ENCODE measurements at places on chromosomes 5 and 9.
A peak's percentile ranks its signal among the peaks of the same experiment; 100 is the strongest.

GRCh38 chr9:113872485-113873143 lies 3.5 kb upstream of the ZNF618 start:
- DNase-seq, result no peak

GRCh38 chr5:122252319-122252718 lies 59.7 kb upstream of the SNCAIP start:
- no peak for DNase-seq

GRCh38 chr5:38739011-38739704 lies 106.7 kb upstream of the OSMR start:
- peak; percentile 9 for DNase-seq

GRCh38 chr5:54936201-54936600 lies 49.2 kb downstream of the ESM1 start:
- no peak for DNase-seq

DNA sequence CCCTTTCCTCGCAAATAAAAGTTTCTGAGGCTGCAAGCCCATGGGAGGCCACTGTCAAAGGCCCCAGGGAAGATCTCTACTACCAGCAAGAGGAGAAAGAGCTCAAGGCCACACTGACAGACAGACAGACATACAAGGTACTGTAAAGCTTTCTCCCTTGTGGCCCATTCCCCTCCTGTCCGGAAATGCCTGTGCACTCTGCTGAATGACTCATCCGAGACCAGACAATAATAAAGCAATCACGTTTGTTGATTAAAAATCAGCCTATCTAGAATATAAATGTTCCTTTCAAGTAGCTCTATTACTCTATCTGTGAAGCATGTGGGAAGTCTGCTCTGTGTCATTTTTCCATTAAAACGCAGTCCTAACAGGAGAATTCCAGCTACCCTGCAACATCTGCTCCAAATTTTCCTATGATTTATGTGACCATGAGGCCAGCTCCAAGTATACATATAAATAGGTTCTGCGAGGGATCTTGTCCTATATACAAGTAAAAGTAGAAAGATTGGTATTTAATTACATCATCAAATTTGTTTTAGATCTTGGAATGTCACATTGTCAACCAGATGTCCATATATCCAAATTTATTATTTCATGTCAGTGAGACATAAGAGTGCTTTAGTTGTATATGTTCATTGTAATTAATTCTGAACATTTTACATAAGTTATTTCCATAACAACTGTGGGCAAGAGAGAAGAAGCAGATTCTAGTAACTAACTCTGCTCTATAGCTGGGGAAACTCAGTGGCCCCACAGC lies 34.7 kb upstream of the TGFBI start:
- DNase-seq, result peak; percentile 68

- DNase-seq, result peak; percentile 80
Measured at GRCh38 chr5:17316970-17317459, 99.6 kb downstream of the BASP1 start.

GRCh38 chr9:21966140-21966851 lies 27.9 kb downstream of the CDKN2A start:
- DNase-seq, result no peak

DNA sequence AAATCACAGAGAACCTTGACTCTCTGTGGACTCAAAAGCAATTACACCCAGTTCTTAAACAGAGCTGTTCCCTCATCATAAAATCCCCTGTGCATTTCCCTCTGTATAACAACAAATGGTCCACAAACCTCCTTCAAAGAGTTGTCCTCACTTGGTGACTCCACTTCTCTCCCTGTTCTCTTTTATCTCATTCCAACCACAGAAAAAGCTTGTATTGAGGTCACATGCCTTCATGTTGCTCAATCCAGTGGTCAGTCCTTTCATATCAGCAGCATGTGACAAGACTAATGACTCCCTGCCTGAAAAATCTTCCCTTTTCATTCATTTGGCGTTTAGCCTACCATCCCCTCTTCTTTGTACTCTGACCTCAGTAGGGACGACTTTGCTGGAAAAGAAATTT lies 158.0 kb downstream of the DEPDC1B start:
- DNase-seq, result peak; percentile 34

DNA sequence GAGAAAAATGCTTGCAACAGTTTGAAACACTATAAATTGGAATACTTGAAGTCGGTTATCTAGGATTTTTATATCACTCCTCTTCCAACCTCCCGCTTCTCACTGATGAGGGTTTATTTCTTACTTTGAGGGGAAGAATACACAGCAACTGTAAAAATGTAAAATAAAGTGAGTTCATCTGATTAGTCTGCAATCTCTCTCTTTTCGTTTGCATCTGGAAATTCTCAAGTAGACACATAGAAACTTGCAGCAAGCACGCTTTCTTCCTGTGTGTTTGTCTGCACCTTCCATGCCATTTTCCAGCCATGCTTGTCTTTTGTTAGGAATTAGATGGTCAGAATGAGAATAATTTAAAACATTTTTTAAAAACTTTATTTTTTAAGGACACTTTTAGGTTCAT lies 45.1 kb upstream of the TAF11L2 start:
- DNase-seq, result no peak

DNA sequence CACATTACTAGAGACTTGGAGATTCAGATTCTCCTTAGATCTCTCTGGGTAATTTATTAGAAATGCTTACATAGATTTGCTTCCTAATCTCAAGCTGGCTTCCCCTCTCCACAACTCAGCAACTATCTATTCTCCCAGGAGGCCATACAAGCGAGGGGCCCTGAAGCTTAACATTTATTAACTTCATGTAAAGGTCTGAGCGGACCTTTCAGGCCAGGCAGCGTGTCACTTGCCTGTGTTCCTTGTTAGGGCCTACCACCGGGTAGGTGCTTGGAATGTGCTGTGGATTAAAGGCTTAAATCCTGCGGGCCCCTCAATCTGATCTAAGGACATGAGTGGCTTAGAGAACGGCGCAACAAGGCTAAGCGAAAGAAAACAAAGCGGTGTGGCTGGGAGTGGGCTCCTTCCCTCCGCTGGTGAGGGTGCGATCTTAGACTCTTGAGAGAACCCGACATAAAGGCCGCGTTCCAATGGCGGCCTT lies 712 bp upstream of the HSPA4 start:
- no peak for DNase-seq

DNA sequence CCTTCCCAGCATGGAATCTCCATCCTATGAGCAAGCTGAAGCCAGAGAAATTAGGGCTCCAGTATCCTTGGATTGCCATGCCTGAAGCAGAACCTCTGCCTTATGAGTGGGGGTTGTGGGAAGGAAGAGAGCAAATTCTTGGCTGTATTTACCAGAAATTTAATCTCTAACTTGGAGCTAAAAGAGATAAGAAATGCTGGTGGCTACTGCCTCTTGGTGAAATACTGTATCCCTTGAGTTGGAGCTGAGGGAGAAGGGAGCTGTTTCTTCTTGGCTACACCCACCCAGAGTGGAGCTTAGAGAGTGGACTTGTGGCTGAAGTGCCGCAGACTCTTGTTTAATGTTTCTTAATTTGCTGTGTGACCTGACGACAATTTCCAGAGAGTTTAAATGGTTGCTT lies 447.3 kb downstream of the ARHGEF28 start:
- peak; percentile 22 for DNase-seq

- DNase-seq, result no peak
Measured at GRCh38 chr9:92964607-92965060, 17.3 kb downstream of the FGD3 start.

Measured in adipocyte (in vitro differentiated cells).